Suprapubic skin (tissue), 4 donors: ENCODE measurements at places on chromosomes 11 and 22.

- DNase-seq, result no peak
Measured at GRCh38 chr22:28915969-28916368, 32.6 kb downstream of the ZNRF3 start.

- peak; percentile 85 for DNase-seq
Measured at GRCh38 chr11:32892355-32893092, at the start of gene QSER1. Gene QSER1 (plus strand): TSS chr11:32892811. CDS start chr11:32893126, 315 bp downstream.

DNA sequence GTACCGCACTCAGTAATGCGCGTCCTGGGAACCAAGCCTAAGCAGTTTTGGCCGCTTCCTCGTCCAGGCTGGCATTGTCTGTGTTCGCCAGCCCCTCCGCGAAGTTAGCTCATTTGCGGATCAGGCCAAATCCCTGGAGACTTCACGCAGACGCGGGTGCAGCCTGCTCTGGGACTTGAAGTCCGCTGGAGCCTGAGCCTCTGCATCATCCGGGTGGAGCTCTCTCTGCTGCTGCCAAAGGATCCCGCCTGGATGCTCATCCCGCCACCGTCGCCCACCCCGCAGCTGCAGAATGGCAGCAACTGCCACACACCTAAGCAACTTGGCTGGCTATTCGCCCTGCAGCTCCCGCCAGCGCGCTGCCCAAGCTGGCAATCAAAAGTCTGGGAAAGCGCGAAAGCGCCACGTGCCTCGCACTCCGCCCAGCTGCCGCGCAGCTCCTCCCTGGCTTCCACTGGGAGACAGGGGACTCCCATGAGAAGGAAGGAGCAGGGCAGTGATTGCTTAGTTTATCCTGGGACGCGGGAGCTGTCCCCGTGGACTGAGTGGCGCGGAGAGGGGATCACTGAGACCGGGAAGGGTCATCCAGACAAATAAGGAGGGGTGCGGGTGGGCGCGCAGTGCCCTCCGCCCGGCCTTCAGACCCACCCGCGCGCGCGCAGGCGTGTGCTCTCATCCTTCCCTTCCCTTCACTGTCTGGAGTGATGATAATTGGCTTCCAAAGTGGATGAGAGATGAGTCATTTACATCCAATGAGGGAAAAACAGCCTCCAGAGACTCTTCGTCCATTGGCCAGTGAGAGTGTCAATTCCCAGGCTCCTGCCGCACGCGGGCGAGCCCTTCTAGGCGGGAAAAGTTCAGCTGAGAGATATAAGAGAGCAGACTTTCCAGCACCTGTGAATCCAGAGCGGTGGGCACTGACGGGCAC is 23.2 kb upstream of the GLYATL1B start:
- no peak for DNase-seq

DNA sequence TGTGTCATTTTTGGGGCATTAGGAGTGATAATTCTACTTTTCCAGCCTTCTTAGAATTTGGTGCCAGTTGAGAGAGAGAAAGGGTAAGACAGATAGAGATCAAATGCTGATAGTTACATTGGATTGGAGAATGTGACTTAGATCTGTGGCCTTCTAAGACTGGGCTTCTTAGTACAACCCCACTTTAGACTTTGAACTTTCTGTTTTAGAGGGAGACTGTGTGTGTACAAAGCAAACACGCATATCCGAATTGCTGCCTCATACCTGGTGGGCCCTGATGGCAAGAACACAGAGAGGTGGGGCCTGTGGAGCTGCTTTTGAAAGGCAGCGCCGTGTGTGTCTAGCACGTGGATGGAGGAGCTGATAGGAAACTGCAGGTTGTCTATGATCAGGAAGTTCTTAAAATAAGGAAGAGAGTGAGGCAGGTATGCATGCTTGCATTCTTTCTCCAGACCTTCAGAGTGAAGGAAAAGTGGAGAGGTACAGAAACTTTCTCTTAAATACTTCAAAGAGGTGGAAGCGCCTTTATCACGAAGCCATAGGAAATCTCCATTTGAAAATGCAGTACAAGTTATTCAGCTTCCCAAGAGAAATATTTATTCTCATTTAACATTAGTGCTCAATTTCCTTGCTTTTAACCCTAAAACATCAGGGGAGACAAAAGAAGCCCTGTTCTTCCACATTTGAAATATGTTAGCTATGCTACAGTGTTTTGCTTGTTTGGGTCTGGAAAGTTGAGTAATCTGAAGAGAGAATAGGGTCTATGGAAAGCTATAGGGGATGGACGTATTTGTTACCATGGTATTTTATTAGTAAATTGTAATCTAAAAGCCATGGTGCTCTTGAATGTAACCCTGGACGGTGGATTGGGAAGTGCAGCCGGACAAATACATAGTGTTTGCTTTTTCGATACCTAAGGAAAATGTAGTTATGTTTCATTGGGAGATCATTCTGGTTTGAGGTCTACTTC is 13.7 kb downstream of the PDHX start:
- DNase-seq, result no peak

DNA sequence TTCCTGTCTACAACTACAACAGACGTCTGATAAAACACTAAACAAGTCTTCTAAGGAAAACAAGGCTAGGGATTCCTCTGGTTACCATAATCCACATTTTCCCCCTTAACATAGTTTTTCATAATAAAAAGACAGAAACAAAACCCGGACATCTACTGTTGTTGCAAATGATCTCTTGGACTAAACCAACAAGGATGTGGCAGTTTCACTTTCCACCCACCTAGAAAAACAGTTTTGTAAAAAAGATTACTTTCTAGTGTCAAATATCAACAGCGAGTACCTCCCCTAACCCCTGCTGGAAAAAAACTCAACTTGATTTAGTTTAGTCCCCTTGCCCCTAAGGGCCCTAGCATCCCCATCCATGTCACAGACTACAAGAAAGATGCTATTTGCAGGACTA is 5.4 kb downstream of the GNG3 start:
- DNase-seq, result no peak

DNA sequence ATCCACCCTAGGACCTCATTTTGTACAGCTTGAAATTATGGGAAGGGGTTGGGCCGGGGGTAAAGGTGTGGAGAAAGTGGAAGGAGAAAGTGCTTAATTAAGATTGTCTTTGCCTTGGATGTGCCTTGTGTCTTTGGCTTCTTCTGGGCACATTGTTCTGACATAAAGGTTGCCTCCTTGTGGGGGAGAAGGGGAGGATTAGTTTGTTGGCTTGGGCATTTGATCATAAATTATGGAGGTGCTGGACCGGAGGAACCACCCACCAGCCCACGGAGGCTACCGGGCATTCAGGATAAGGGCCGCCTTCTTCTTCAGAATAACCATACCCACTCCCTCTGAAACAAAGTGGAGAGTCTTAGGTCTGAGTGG is 1.3 kb downstream of the PAFAH1B2 start:
- no peak for DNase-seq

GRCh38 chr11:111309215-111309915 is 11.0 kb downstream of the POU2AF3 start:
- no peak for DNase-seq

- DNase-seq, result no peak
Measured at GRCh38 chr22:19223110-19223509, 44.6 kb upstream of the SLC25A1 start.

DNA sequence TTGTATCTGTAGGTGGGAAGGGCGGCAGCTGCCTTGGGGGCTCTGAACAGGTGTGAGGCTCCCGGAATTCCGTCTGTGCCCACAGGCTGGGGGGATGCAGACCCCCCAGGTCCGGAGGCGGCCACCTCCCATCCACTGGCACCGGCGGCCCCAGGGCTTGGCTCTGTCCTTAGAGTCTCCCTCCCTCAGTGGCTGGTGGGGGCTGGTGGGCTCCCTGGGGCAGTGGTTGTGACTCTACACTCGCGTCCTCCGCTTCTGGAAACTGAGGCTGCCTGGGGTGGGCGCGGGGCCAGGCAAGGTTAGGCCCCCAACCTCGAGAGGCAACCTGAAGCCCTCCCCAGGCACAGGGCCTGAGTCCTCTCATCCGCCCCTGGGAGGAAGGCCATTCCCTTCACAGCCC is 1305.4 kb downstream of the BRD1 start:
- DNase-seq, result no peak

DNA sequence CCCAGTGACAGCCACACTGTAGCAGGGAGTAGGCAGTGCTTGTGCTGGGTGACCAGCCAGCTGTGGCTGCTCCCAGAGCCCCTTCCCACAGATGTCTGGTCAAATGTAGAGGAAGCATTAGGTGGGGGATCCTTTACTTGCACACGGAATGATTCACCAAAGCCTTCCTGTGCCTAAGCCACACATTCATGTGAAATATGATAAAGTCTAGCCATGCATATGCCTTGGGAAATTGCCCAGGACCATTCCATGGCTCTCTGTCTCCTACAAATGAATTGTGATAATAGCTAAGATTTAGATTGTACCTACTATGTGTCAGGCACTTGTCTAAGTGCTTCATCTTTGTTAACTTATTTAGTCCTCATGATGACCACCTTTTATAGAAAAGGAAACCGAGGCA is 217.5 kb upstream of the E2F8 start:
- DNase-seq, result no peak
